ENCODE measurements at places on chromosomes 2 and 18. TPM values are rescaled to one million over a fixed set of nuclear protein-coding genes. Genes with fewer than 3 reads are reported as not detected.

DSG1 gene
- total RNA-seq = 1,949 TPM

MARCHF4 gene
- not detected for total RNA-seq

RUFY4 gene
- total RNA-seq = not detected

CXCR1 gene
- total RNA-seq = not detected

CSRNP3 gene
- total RNA-seq = 1.2 TPM

ALPG gene
- total RNA-seq = not detected

All from lower leg skin (tissue), 4 donors.